ENCODE measurements at places on chromosomes 16 and 17.

GRCh38 chr17:42553161-42553818 lies 567 bp downstream of the HSD17B1 start:
- no peak for DNase-seq

GRCh38 chr17:33982909-33983308 lies 272.2 kb upstream of the CCL2 start:
- peak; percentile 18 for DNase-seq

GRCh38 chr17:69967910-69968411 lies 107.1 kb upstream of the KCNJ16 start:
- DNase-seq = no peak

DNA sequence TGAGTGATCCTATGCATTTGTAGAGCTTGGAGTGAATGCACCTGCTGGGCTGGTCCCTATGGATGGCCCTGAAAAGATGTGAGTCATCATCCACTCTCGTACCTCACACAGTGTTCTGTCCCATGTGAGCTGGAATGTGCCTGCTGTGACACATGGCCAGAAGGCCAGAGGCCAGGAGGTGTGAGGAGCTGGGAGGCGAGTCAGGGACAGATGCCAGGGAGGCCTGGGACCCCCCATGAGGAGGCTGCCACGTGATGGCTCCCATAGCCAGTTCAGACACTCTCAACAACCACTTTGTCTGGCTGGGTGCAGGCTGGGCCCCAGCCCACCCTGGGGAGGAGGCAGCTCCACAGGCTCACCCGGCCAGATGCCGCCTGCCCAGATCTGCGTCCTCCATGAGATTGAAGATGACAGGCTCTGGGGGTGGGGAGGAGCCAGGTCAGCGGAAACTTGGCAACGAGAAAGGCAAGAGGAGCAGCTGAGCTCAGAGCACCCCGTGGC lies 168.8 kb downstream of the C16orf78 start:
- no peak for DNase-seq

GRCh38 chr16:5916711-5917191 lies 819.2 kb upstream of the EEF2KMT start:
- no peak for DNase-seq

DNA sequence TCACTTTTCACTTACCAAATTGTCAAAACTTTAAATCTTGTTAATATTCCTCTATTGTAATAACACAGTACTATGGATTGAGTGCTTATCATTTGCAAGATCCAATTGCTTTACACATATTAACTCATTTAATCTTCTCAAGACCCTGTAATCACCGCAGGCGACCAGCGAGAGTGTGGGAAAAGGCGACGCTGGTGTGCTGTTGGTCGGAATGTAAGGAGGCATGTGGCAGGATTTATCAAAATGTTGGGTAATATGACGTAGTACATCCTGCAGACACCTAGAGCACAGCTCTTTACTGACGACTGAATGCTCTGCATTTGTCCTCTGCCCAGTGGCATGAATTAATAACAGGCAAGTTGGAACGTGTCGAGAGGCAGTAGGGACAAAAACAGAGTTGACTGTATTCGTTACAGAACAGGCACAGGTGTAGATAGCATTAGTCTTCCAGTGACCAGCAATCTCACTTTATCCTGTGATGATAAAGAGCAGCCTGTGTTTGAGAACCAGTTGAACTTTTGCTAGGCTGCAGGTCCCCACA lies 80.3 kb downstream of the TNRC6C start:
- DNase-seq = no peak

DNA sequence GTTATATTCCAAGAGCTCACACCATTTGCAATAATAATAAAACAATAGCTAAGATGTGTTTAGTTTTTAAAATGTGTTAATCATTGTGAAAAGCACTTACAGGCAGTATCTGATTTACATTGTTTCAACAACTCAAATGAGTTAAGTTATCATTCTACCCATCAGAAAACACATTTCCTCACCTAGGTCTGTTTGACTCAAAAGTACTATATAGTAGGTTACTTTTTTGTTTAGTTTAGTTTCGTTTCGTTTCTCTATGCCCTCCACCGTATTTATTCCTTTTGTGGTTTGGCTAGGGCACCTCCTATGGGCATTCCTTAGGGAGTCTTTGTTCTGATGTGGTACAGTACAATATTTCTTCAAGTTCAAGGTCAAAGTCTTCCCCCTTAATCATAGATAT lies 201.6 kb downstream of the PRKCB start:
- DNase-seq = no peak

- peak; percentile 53 for DNase-seq
Measured at GRCh38 chr17:78250891-78251772, 19.7 kb downstream of the TMEM235 start.

GRCh38 chr16:80631581-80631980 lies 90.8 kb downstream of the DYNLRB2 start:
- DNase-seq = no peak

DNA sequence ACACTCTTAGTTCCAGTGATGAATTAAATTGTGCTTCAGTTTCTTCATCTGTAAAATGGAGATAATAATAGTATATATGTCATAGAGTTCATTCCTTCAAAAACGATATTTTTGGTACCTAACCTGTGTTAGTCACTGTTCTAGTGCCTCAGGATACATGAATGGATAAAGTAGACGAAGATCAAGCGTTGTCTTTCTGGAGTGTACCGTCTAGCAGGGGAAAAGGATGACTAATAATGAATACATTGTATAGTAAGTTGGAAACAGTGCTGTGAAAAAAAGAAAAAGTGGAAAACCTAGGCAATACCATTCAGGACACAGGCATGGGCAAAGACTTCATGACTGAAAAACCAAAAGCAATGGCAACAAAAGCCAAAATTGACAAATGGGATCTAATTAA lies 8.6 kb downstream of the KRT10 start:
- DNase-seq = no peak

DNA sequence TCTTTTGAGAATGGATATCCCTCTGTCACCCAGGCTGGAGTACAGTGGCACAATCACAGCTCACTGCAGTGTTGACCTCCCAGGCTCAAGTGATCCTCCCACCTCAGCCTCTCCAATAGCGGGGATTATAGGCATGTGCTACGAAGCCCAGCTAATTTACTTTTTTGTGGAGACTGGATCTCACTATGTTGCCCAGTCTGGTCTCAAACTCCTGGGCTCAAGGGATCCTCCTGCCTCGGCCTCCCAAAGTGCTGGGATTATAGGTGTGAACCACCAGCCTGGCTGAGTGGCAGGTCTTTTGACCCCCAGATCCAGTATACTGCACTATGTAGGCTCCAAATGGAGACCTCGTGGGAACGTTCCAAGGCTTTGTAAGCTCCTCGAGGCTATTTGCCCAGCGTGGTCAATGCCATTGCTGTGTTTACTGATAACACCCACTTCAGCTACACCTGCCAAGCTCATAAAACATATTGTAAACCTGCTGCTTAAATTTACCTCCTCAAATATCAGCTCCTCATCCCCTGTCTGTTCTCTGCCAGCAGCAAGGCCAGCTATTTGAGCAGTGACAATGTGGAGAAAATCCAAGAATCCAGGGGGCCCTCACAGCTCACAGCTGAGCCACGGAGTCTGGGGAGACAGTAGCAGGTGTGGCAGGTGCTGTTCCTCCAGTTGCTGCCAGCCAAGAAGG lies 16.2 kb upstream of the KIFC3 start:
- peak; percentile 73 for DNase-seq

DNA sequence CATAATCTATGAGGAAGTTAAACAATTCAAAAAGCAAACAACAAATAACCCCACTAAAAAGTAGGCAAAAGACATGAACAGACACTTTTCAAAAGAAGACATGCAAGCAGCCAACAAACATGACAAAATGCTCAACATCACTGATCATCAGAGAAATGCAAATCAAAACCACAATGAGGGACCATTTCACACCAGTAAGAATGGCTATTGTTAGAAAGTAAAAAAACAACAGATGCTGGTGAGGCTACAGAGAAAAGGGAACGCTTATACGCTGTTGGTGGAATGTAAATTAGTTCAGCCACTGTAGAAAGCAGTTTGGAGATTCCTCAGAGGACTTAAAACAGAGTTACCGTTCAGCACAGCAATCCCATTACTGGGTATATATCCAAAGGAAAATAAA lies 24.4 kb downstream of the TNFRSF13B start:
- DNase-seq = no peak

DNA sequence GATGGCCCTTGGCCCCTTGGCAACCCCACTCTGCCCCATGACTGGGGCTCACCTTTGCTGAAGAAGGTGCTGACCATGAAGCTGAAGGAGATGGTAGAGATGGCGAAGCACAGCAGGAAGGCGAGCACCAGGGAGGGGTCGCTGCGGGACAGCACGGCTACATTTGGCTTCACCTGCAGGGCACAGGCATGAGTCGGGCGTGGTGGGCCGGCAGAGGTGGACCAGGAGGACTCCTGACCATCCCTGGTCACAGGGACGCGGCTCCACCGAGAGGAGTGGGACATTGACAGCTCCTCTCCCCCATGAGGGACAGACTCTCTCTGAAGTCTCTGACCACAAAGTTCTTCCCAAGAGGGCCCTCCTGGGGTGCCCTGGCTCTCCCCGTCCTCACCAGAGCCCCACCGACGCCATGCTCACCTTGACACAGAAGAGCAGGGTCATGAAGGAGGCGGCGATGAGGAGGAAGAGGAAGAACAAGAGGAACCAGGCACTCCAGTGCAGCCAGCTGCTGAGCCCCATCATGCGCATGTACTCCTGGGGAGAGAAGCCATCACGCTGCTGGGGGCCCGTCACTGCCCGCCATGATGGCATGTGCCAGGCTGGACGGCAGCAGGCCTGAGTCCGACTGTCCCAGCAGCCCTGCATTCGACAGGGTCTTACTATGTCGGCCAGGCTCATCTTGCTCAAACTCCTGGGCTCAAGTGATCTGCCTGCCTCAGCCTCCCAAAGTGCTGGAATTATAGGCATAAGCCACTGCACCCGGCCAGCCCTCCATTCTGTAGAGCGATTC lies 23.1 kb downstream of the ABCA3 start:
- no peak for DNase-seq

- DNase-seq = no peak
Measured at GRCh38 chr16:65600629-65601028, 478.8 kb upstream of the CDH11 start.

DNA sequence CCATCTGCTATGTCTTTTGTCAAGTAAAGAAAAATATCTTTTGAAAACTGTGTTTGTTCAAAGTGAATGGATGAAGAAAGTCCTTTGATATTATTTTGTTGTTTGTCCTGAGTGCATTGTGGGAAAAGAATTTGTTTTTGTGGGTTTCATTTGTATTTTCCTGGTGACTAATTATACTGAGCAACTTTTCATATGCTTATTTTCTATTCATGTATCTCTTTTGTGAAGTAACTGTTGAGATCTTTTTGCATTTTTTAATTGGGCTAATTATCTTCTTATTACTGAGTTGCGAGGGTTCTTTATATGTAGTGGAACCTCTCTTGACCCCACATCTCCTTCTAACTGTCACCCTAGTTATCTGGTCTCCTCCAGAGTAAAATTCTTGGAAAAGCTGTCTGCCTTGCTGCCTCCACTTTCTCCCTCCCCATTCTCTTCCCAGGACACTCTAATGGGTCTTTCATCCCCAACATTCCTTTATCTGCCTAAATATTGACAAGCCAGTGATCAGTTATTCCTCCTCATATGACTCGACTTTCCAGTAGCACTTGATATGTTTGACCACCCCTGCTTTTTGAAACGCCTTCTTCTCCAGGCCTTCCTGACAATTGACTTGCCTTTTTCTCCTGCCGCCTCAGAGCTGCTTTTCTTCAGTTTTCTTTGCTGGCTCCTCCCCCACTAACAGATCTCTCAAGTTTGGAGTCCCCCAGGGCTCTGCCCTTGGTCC lies 117.6 kb upstream of the HAS3 start:
- no peak for DNase-seq

- DNase-seq = no peak
Measured at GRCh38 chr16:11597235-11598095, 10.7 kb upstream of the LITAF start.

GRCh38 chr17:77242118-77242851 lies 101.5 kb downstream of the SEC14L1 start:
- no peak for DNase-seq

DNA sequence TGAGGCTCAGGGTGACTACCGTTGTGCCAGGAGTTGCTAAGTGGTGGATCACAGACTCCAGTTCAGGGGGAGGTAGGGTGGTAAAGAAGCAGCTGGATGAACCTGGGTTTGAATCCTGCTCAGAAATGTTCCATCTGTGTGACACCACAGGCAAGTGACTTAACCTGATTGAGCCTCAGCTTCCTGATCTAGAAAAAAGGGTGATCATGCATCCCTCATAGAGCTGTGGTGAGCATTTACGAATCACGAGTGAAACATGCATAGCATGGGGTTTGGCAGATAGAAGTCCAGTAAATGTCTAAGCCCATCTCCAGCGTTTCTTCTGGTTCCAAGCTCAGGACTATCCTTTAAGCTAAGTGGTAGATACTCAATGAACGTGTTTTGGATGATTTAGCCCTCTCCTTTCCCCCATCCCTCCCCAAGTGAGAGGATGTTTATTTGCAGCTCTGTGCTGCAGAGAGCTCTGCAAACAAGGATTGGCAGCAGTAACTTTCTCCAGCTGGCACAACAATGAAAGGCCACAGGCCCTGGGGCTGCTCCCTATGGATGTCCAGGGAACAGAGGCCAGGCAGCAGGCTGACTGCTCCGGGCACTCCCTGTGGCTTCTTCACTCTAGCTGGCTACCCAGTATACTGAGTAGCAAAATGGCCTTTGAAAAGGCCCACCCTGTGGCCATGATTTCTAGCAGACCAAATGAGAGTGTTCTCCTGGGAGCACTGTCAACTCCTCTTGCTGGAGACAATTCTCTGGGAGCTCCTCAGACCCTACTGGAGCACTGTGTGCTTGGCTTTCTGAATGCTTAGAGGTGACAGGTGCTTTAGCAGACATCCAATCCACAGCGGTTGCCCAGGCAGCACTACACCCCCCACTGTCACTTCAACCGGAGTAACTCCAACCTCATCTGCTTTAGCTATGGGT lies 21.3 kb downstream of the CA4 start:
- DNase-seq = peak; percentile 15

DNA sequence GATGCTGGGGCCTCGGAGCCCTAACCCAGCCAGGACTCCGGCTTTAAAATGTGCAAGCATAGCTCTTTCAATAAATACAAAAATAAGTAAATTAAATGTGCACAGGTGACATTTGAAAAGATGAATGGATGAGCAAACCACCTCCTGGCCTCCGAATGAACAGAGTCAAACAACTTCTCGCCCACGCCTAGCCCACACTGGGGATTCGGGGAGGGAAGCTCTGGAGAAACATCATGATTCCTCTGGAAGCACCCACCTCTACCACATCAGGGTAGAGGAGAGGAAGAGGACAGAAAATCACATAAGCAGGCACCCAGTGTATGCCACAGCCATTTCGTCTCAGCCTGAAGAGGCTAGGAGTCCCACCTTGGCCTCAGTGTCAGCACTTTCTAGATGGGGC lies 105.8 kb downstream of the SDK2 start:
- no peak for DNase-seq

DNA sequence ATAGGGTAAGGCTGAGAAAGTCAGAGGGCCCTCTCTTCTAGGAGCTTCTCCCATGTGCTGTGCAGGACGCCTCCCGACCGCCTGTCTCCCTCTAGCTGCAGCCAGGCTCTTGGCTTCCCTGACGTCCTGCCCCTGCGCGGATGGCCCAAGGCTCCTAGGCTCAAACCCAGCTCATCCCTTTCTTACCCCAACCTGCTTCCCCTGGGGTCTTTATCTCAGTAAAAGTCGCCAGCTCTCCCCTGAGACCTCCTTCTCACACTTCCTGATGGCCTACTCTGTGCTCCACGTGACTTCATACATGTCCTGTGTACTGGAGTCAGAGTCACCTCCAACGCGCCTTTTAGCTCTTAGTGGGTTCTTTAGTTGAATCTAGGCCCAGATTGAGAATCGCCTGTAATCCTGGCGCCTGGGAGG lies 1.1 kb upstream of the ZNF747 start:
- peak; percentile 33 for DNase-seq

- DNase-seq = no peak
Measured at GRCh38 chr17:4479340-4479981, 19.2 kb upstream of the SPNS2 start.

- DNase-seq = no peak
Measured at GRCh38 chr17:48546924-48547807, 2.3 kb upstream of the HOXB2 start.
